ENCODE measurements at places on chromosomes 3 and 15. TPM values are rescaled to one million over a fixed set of nuclear protein-coding genes. Genes with fewer than 3 reads are reported as not detected.

The ANKRD28 gene
- 10.9 TPM for polyA plus RNA-seq

The DUSP7 gene
- polyA plus RNA-seq = 3.2 TPM

The SGO1 gene
- 0.12 TPM for polyA plus RNA-seq

The DPPA4 gene
- polyA plus RNA-seq = not detected

The C2CD4B gene
- polyA plus RNA-seq = 32.0 TPM

The TM4SF1 gene
- 379 TPM for polyA plus RNA-seq

The SKOR1 gene
- polyA plus RNA-seq = 0.40 TPM

The DTX3L gene
- 11.8 TPM for polyA plus RNA-seq

The TXNRD3 gene
- polyA plus RNA-seq = 4.2 TPM

The LRTM1 gene
- polyA plus RNA-seq = not detected

The KIF15 gene
- polyA plus RNA-seq = 0.24 TPM

The SLC22A14 gene
- 0.07 TPM for polyA plus RNA-seq

The ARGFX gene
- polyA plus RNA-seq = not detected
